ENCODE measurements at places on chromosomes 1 and 21.

- no peak for DNase-seq
Observed at GRCh38 chr1:62962901-62963776, 179.2 kb downstream of the ATG4C start.

- no peak for DNase-seq
Observed at GRCh38 chr1:182146286-182146685, 84.8 kb upstream of the ZNF648 start.

DNA sequence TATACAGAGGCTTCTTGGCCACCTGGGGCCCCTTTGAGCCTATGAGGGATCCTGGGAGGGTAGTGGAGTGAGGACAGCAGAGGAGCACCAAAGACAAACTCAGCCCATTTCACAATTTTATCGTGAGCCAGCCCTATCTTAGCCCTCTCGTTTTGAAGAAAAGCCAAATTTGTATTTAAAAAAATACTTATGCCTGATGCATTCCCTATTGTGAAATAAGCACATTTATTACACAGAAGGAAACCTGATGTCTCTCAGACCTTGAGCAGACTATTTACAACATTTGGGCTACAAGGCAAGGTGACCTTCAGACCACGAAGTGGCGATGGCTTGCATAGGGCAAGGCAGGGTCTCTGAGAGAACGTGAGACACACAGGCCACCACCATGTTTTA is 41.3 kb upstream of the H6PD start:
- DNase-seq: no peak

GRCh38 chr1:31434979-31435378 is 22.0 kb downstream of the SERINC2 start:
- DNase-seq: no peak

DNA sequence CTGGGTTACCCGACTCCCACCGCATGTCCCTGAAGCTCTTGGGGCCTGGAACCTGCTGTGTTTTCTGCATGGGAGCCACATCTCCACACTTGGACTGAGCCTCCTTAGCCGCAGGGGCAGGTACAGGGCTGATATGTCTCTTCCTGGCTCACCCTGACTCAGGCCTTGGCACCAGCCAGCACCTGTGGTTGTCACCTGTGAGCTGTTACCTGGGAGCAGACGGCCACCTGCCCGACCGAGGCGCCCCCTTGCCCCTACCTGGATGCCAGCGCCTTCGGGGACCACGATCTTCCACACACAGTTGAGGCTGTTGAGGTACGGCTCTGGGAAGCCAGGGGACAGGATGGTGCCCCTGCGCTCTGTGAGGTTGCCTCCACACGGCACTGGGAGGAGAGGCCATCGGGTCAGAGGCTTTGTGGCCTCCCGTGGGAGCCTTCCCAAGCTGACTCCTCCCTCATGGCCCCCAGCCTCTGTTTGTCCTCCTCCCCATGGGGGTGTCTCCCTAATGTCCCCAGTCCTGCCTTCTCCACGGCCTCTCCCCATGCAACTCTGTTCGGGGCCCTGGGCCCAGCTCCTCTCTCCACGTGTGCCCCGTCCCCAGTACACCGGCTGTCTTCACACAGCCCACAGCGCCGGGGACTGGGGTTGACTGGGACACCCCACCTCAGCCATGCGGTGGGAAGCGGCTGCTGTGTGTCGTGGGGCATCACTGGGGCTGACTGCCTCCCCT is 152.0 kb downstream of the ZSCAN20 start:
- no peak for DNase-seq

GRCh38 chr1:94949681-94950661 is 23.1 kb upstream of the CNN3 start:
- peak; percentile 50 for DNase-seq

DNA sequence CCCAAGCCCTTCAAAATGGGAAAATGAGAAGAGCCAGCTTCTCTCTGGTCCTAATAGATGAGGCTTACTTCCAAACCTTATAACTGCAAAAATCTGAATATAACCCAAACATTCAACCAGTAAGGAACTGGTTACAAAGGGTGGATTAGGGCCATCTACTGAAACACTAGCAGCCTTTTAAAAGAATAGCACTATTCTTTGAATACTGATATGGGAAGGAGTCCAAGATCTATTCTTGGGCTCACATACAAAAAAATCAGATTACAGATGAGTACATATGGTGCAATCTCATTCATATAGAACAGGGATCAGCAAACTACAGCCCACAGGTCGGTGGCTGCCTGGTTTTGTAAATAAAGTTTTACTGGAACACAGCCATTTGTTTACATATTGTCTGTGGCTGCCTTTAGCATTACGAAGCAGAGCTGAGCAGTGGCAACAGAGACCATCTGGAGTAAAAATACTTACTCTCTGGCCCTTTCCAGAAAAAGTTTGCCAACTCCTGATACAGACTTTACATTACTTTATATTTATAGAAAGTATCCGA is 167.7 kb downstream of the ZSCAN20 start:
- DNase-seq: no peak

- no peak for DNase-seq
Observed at GRCh38 chr21:22244516-22244915, 1246.3 kb downstream of the NCAM2 start.

DNA sequence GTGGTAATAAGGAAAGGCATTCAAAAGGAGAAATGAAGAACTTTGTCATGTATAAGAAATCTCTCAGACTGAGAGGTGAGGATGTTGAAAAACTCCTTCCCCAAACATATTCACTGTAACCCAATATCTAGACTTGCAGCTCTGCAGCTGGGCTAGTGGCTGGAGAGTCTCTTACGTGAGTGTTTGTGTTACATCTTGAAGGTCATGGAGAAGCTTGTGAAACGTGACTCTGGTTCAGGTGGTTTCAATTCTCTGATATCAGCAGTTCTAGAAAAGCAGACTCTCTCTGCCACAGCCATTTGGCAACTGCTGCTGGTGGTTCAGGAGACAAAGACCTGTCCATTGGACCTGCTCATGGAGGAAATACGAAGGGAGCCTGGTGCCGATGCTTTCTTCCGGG is 55.0 kb upstream of the EPHA8 start:
- no peak for DNase-seq

GRCh38 chr1:77594366-77595112 is 87.9 kb downstream of the ZZZ3 start:
- no peak for DNase-seq

GRCh38 chr1:18475234-18475905 is 5.4 kb upstream of the KLHDC7A start:
- DNase-seq: no peak

GRCh38 chr21:30336596-30336995 is 898 bp downstream of the KRTAP27-1 start:
- DNase-seq: no peak

DNA sequence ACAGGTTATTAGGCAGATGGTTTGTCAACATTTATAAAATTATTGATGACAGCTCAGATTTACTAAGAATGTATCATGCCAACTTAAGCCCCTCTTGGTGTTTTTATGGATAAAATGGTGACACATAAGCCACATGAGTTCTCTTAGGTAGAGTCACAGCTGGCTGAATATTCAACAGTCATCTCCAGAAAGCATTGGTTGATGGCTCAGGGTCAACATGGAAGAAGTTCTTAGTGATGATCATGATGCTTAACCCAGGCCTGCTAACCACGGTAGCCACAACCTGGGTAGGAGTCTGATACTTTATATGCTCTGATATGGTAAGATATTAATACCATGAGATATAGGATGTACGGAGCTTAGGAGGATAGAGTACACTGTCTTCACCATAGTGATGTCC is 46.4 kb upstream of the SIPA1L2 start:
- DNase-seq: no peak

DNA sequence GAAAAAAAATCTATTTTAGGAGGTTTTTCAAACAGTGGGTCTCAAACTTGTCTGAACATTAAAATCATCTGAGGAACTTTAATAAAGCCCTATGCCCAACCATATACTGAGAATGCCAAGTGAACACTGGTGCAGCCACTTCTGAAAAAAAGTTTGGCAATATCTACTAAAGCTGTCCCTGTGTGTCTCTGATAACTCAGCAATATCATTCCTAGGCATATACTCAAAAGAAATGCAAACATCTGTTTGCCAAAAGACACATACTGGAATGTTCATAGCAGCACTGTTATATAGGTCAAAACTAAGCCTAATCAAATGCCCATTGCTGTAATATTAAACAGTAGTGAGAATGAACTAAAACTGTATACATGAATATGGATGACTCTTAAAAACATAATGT is 74.2 kb upstream of the RGS4 start:
- DNase-seq: no peak

DNA sequence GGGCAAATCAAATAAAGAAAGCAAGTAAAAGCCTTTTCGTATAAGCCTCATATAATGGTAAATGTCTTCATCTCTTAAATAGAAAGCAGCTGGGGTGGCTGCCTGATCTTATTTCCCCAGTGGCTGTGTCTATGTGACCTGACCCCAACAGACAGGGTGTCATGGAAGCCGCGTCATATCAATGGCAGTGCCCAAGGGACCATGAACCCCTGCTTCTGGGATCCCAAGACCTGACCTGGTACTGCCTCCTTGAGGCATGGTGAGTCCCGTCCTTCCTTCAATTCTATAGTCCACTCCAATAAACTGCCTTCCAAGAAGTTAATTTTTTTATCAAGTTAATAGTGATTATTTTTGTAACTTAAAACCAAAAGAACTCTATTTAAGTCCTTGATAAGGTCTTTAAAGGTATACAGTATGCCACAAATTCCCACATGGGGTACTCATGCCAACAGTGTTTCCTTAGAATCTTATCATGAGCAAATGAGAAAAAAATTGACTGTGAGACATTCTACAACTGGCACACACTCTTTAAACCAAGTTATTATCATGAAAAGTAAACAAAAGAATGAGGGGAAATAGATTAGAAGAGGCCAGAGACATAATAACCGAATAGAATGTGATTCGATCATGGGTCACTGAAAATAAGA is 104.6 kb downstream of the ADSS2 start:
- no peak for DNase-seq

DNA sequence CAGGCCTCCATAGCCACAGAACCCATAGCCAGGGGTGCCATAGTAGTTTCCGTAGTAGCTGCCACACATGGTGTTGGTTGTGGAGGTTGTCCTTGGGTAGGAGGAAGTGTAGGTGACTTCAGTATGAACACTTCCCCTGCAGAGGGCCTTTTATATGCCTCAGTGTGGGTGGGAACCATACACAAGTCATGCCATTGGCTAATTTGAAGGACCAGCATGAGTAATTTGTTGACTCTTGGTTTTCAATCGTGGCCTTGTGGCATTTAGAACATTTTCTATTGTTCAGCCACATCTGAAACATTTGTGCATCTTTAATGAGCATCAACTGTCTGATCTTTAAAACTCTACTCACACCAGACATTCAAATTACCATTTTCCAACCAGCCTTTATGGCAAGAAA is at the start of gene KRTAP6-1:
Gene KRTAP6-1 (minus strand): TSS at position 95 of the 400 bp plus-strand sequence. CDS start 26 bp downstream, at position 69.
- no peak for DNase-seq

- DNase-seq: no peak
Observed at GRCh38 chr21:45365608-45366241, 39.2 kb upstream of the COL18A1 start.

DNA sequence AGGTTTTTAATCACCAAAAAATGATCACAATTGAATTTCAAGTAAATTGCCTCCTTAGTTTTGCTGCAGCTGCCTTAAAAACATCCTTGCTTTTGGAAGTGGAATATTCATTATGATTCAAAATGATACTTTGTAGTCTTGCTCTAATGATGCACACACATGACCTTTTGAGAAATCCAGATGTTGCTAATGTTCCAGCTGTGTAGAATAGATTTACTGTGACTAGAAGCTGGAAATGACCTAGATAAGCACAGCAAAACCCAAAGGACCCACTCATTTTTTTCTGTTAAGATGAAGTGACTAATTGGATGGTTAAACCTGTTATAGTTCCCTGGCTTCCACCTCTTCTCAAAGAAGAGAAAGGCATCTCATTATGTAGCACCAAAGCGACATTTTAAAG is 64.6 kb upstream of the RALGPS2 start:
- no peak for DNase-seq

- no peak for DNase-seq
Observed at GRCh38 chr1:207241164-207241934, 80.1 kb upstream of the CD55 start.

Measured in amniotic stem cell (primary cell).